Endodermal cell (in vitro differentiated cells): ENCODE measurements at places on chromosomes 12 and 14.
A peak's percentile ranks its signal among the peaks of the same experiment; 100 is the strongest.

- H3K4me3 ChIP-seq = no peak overlapping the region
- H3K27ac ChIP-seq = peak overlapping the region; percentile 42
- H3K4me1 ChIP-seq = no peaks in the 10 kb centered on the region
- no peaks in the 10 kb centered on the region for H3K27me3 ChIP-seq
- H3K36me3 ChIP-seq = no peaks in the 10 kb centered on the region
These were observed 73.6 kb downstream of the SRGAP1 start for GRCh38 chr12:63917864-63918799.

DNA sequence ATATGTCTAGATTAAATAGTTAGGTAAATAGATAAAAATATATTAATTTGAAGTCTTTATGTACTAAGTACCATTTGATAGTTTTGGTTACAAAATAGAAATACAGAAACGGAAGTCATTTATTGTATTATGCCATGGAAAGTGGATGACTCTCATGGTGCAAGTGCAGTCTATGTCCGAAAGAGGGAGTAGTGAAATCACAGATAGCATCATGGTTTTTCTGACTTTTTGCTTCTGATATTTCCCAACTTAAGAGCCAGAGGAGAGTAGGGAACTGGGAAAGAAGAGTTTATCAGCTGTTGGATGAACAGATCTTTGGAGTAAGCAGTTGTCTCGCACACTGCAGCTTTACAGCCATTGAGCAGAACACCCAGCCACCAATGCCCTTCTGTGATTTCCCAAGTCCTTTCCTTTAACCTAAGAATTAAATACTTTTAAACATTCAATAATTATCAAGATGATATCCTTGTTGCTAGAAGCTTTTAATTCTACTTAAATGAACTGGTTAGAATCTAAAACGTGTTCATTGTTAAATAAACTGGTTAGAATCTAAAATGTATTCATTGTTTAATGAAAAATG, 18.4 kb upstream of the SRGAP1 start:
- no peak overlapping the region for H3K4me3 ChIP-seq
- H3K27me3 ChIP-seq = no peaks in the 10 kb centered on the region
- H3K27ac ChIP-seq = no peak overlapping the region
- H3K36me3 ChIP-seq = no peaks in the 10 kb centered on the region

DNA sequence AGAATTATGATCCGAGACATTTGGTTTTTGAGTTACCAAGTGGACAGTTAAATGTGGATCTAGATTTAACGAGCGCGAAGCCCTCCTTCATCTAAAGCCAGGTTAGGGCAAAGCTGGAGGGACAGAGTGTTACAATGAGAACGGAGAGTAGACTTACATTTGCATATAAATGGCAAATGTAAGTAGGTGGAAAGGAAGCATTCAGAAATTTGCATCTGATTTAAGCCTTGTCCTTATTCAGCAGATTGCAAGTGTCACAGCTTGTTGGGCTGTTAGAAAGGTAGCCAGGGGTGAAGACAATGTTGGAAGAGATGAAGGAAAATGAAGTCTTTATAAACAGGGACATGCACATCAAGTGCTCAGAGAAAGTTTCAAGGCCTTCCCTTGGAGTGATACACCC, 806.2 kb downstream of the GALC start:
- no peak overlapping the region for H3K4me3 ChIP-seq
- H3K27me3 ChIP-seq = no peaks in the 10 kb centered on the region
- DNase-seq = peak; percentile 52
- H3K27ac ChIP-seq = no peak overlapping the region
- H3K4me1 ChIP-seq = no peaks in the 10 kb centered on the region
- H3K36me3 ChIP-seq = no peaks in the 10 kb centered on the region

- no peak overlapping the region for H3K27ac ChIP-seq
- no peak overlapping the region for H3K4me3 ChIP-seq
- peaks cover 8% of the 10 kb centered on the region for H3K27me3 ChIP-seq
These were observed 17.7 kb upstream of the ASCL1 start for GRCh38 chr12:102939670-102940222.

- H3K27ac ChIP-seq = no peak overlapping the region
- H3K27me3 ChIP-seq = no peaks in the 10 kb centered on the region
- H3K36me3 ChIP-seq = no peaks in the 10 kb centered on the region
These were observed 64.6 kb downstream of the ANO4 start for GRCh38 chr12:100859063-100859627.

GRCh38 chr12:111034083-111034885, 113.9 kb upstream of the MYL2 start:
- peaks cover 4% of the 10 kb centered on the region for H3K4me1 ChIP-seq
- peak; percentile 90 for DNase-seq
- peak within 1 kb of the TSS; percentile 47 for H3K27ac ChIP-seq
- H3K27me3 ChIP-seq = peaks cover 5% of the 10 kb centered on the region
- H3K36me3 ChIP-seq = no peaks in the 10 kb centered on the region

DNA sequence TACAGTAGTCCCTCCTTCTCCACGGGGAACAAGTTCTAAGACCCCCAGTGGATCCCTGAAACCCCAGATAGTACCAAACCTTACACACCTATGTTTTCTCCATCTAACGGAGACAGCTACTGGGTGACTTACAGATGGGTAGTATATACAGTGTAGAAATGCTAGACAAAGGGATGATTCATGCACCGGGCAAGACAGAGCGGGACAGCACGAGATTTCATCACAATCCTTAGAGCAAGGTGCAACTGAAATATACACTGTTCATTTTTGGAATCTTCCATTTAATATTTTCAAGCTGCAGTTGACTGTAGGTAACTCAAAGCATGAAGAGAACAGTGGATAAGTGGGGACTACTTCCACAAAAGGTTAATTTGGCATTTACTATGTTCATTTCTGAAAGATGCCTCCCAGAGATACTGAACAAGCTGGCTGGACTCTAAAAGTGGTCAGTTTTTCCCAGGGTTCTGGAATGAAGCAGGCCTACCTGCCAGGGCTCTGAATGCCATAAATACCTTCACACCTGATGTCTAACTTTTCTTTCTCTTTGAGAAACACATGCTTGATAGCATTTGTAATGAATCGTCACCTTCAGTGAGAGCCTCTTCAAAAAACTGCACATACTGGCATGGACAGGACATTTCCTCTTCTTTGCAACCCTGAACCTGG, 127.7 kb upstream of the FOXN3 start:
- no peak for DNase-seq
- H3K4me1 ChIP-seq = no peaks in the 10 kb centered on the region
- no peaks in the 10 kb centered on the region for H3K36me3 ChIP-seq
- H3K4me3 ChIP-seq = no peak overlapping the region
- no peak overlapping the region for H3K27ac ChIP-seq

GRCh38 chr12:58882826-58883225, 37.5 kb downstream of the LRIG3 start:
- no peak overlapping the region for H3K4me3 ChIP-seq
- no peaks in the 10 kb centered on the region for H3K27me3 ChIP-seq
- peaks cover 100% of the 10 kb centered on the region for H3K36me3 ChIP-seq
- DNase-seq = peak; percentile 69
- H3K27ac ChIP-seq = no peak overlapping the region
- H3K4me1 ChIP-seq = peaks cover 19% of the 10 kb centered on the region

GRCh38 chr12:59847127-59847526, 251.3 kb downstream of the SLC16A7 start:
- H3K27ac ChIP-seq = no peak overlapping the region
- no peak overlapping the region for H3K4me3 ChIP-seq
- no peaks in the 10 kb centered on the region for H3K27me3 ChIP-seq
- no peaks in the 10 kb centered on the region for H3K36me3 ChIP-seq

GRCh38 chr14:32728976-32729375, 209.7 kb upstream of the NPAS3 start:
- H3K27me3 ChIP-seq = no peaks in the 10 kb centered on the region

- H3K27ac ChIP-seq = no peak overlapping the region
- H3K4me3 ChIP-seq = peak overlapping the region; percentile 7
- H3K27me3 ChIP-seq = no peaks in the 10 kb centered on the region
- H3K36me3 ChIP-seq = no peaks in the 10 kb centered on the region
- DNase-seq = peak; percentile 88
- H3K4me1 ChIP-seq = peaks cover 6% of the 10 kb centered on the region
These were observed 49.2 kb upstream of the ERGIC2 start for GRCh38 chr12:29429999-29430715.

- H3K36me3 ChIP-seq = no peaks in the 10 kb centered on the region
- no peak overlapping the region for H3K27ac ChIP-seq
- H3K27me3 ChIP-seq = no peaks in the 10 kb centered on the region
These were observed 68.8 kb downstream of the CD163L1 start for GRCh38 chr12:7375145-7375543.

DNA sequence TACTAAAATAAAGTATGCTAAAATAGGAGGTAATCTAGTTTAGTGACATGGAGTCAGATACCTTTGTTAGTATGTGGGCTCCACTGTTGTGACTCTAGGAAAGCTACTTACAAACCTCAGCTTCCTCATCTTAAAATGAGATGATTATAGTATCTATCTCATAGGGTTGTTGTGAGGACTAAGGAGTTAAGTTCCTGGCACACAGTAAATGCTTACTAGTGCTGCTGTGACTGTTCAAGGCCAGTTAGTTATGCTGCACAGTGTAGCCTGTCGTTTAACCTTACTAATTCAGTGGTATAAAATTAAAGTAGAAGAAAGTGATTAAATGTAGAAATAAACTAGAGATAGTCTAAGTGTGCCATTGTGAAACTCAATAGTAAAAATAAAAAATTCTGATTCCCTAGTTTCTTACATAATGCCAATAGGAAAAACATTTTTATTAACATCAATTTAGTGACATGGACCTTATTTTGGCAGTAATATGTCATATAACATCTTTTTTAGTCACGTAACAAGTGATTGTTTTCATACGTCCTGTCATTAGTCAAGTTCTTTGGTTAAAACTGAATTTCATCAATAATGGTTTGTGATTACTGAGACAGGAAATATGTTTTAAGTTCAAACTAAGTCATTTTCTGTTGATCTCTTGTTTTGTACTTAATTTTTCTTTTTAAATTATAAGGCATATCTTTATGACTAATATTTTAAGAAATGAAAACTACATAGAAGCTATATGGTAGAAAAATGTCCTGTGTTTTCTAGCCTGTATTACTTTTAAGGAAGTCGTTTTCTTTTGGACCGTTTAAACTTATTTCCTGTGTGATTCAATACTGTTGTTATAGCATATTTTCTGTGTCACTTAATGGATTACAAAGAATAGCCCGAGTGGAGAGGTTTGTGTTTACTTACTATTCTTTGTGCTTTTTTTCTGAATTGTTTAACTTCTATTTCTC, 74.0 kb downstream of the PCNX1 start:
- H3K27me3 ChIP-seq = no peaks in the 10 kb centered on the region
- H3K36me3 ChIP-seq = peaks cover 40% of the 10 kb centered on the region
- H3K27ac ChIP-seq = no peak overlapping the region
- no peak for DNase-seq

DNA sequence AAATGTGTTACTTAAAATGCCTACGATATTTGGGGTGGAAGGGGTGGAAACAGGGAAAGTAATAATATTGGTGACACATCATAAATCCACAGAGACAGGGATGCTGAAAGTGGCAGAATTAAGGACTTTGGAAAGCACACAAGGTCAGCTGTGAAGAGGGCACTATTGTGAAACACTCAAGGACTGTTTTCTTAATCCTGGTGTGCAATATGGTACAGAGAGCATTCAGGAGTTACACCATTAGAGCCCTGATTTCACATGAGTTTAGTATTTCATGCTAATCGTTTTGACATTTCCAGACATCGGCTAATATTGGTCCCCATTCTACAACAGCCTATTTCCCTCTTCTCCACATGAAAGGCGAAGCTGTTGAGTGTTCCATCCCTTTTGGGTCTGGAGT, 219.2 kb downstream of the MSRB3 start:
- no peak overlapping the region for H3K4me3 ChIP-seq
- peaks cover 4% of the 10 kb centered on the region for H3K4me1 ChIP-seq
- DNase-seq = no peak
- H3K36me3 ChIP-seq = no peaks in the 10 kb centered on the region
- no peak overlapping the region for H3K27ac ChIP-seq

GRCh38 chr12:121536054-121536898, 44.5 kb downstream of the KDM2B start:
- no peak overlapping the region for H3K4me3 ChIP-seq
- H3K27ac ChIP-seq = peak overlapping the region; percentile 87
- peaks cover 18% of the 10 kb centered on the region for H3K27me3 ChIP-seq
- peaks cover 43% of the 10 kb centered on the region for H3K36me3 ChIP-seq

- no peaks in the 10 kb centered on the region for H3K36me3 ChIP-seq
- no peak overlapping the region for H3K27ac ChIP-seq
These were observed 12.9 kb downstream of the RIMBP2 start for GRCh38 chr12:130702966-130703732.

DNA sequence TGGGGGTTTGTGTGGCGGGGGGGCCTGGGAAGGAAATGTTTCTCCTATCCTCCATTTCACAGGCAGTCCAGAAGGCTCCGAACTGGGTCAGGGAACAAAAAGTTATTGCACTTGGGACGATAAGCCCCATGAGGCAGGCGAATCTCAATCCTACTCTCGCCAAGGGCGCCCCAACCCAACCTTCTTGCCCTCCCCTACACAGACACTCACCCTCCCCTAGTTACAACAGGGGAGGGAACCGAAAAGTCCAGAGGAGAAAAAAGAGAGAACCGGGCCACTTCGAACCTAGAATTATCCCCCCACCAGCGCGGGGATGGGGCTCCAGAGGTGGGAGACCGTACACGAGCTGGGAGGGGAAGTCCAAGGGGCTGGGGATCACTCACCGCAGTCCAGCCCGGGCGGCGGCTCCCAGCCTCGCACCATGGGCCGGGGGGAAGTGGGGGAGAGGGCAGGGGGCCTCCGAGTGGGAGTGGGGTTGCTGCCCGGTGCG, 357 bp downstream of the HOMEZ start:
- no peak overlapping the region for H3K27ac ChIP-seq
- DNase-seq = no peak

- no peaks in the 10 kb centered on the region for H3K27me3 ChIP-seq
- peak; percentile 86 for DNase-seq
- peaks cover 5% of the 10 kb centered on the region for H3K4me1 ChIP-seq
- no peaks in the 10 kb centered on the region for H3K36me3 ChIP-seq
These were observed 9.6 kb downstream of the OR6S1 start for GRCh38 chr14:20631880-20632389.

DNA sequence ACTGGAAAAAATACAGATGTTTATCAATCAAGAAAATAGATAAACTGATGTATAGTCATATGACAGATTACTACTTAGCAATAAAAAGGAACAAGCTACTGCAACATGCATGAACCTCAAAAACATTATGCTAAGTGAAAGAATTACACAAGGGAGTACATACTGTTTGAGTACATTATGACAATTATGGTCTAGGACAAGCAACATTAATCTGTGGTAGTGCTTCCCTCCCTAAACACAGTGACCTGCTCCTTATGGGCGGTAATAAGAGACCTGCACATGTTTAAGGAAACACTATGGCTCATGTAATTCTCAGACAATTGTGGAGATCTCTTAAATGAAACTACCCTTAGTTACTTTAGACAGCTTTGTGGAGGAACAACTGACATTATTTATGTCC, 421.2 kb upstream of the FBXO33 start:
- DNase-seq = no peak
- H3K4me1 ChIP-seq = no peaks in the 10 kb centered on the region
- no peak overlapping the region for H3K4me3 ChIP-seq
- H3K36me3 ChIP-seq = no peaks in the 10 kb centered on the region
- no peaks in the 10 kb centered on the region for H3K27me3 ChIP-seq
- no peak overlapping the region for H3K27ac ChIP-seq
